ENCODE measurements at places on chromosomes 13 and 19.

DNA sequence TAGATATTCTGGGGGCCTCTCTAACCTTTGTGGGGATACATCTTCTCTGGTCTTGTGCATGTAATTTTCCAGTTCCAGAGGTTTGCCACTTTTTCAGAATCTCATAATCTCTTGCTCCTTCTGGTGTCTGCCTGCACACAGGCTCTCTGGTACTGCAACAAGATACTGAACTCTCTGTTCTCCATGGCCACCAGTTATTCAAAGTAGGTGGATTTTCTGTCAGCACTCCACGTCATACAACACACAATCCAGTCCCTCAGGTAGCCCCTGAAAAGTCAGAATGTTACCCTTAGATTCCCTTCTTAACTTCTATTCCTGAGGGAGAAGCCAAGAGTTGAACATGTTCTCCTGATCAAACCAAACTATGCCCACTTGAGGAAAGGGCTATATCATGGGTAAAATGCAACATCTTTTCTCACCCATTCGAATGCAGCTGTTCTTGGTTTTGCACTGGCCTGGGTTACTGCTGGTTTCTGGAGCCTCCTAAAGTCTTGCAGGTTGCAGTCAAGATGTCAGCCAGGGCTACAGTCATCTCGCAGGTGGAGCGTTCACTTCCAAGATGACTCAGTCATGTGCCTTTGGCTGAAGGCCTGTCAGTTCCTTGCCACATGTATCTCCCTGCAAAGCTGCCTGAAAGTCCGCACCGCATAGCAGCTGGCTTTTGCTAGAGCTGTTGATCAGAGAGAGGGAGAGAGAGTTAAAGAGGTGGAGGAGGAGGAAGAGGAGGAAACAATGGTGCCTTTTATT lies 57.7 kb upstream of the TUBA3C start:
- no peak for DNase-seq

DNA sequence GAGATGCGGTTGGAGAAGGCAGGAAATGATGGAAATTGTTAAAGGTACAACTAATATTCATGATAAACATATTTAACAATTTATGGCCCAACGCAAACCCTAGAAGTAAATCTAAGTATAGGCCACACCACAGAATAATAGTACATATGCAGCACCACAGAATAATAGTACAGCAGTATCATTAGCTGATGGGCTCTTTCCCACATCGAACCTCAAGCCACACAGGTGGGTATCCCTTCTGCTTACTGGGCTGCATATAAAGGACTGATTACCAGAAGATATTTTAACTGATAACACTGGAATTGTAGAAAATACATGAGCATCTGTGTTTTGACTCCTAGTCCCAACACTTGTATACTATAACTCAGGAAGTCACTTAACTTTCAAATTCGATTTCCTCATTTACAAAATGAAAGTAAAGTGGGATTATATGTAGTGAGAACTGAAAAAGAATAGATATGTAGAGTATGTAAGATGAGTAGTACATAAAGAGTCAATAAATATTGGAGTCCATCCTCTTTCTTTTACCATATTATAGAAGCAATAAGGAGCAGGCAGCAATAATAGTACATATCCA lies 91.5 kb downstream of the TSC22D1 start:
- peak; percentile 34 for DNase-seq

GRCh38 chr19:45817725-45818301 lies 2.7 kb upstream of the RSPH6A start:
- DNase-seq: no peak

- no peak for DNase-seq
These were observed 58.3 kb downstream of the IRS2 start for GRCh38 chr13:109728061-109728460.

- DNase-seq: peak; percentile 79
These were observed 64.2 kb upstream of the UQCRFS1 start for GRCh38 chr19:29277102-29277501.

GRCh38 chr13:79403113-79403512 lies 2.9 kb downstream of the RBM26 start:
- no peak for DNase-seq

DNA sequence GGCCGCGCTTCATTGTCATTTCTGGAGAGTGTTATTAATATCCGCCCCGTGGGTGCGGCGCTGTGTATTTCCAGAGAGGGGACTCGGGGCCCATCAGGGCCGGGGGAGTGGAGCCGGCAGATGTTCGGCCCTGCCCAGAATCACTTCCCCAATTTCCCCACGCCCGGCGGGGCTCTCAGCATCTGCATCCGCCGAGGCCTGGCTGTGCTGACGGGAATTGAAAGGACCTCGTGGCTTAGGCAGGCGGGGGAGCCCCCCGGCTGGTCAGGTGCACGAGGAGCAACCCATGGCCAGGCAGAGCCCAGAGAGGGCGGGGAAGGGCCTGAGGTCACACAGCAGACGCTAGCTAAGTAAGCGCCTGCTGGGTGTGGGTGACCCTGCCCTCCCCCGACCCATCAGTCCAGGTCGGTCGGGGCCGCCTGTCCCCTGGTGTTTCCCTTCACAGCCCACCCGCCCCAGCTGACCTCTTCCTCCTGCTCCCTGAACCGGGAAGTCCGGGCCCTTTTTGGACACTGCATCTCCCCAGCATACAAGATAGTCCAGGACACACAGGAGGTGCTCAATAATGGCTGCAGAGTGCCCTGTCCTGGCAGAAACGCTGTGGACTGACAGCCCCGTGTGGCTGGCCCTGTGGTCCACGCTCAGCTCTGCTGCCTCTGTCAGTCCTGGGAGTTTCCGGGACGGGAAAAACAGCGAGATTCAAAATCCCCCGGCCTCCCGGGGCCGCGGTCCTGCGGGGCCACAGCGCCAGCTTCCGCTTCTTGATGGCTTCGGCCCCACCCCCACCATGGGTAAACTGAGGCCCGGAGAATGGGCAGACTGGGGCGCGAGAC lies 22.1 kb downstream of the ARID3A start:
- no peak for DNase-seq

GRCh38 chr19:31349160-31349881 lies at the start of gene TSHZ3:
TSHZ3 (minus strand) TSS chr19:31349436; CDS start chr19:31349219, 217 bp downstream.
- DNase-seq: peak; percentile 31

GRCh38 chr13:45406421-45406820 lies 11.8 kb downstream of the SLC25A30 start:
- no peak for DNase-seq

- no peak for DNase-seq
These were observed 22.6 kb downstream of the THSD1 start for GRCh38 chr13:52383366-52383765.

DNA sequence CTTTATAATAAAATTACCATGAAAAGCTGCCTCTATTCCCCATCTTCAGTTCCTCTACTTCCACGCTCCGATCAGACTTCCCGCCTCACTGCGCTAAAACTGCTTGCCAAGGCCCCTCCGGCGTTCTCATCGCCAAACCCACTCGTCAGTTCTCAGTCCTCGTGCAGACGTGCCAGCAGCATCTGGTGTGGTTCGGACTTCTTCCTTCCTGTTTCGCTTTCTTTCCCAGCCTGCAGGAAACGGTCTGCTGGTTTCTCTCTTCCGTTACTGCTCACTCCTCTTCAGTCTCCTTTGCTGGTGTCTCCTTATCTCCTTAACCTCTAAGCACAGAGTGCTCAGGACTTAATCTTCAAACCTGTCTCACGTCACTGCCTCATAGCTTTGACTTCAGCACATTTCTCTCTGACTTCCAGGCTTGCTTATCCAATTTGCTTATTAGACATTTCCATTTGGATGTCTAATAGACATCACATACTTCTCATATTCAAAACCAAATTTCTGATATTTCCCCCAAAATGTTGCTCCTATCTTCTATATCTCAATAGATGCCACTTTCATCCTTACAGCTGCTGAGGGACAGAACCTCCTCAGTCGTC lies 40.3 kb downstream of the RCBTB2 start:
- peak; percentile 92 for DNase-seq

DNA sequence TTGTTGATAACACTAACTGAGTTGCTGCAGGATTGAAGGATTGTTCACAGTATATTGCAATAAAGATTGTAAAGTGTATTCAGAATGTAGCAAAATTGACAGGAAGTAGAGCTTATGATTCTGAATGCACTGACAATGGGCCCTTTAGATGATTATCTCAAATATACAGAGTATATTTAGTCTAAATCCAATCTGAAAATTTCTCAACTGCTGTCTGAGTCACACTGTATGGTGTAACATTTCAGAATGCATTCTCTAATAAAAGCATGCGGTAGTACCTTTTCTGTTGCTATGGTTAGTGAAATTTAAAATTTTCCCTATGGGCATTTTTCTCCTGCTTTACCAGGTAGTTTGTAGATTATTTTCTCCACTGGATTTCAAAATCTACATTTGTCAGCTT lies 365.2 kb downstream of the PCDH17 start:
- no peak for DNase-seq

DNA sequence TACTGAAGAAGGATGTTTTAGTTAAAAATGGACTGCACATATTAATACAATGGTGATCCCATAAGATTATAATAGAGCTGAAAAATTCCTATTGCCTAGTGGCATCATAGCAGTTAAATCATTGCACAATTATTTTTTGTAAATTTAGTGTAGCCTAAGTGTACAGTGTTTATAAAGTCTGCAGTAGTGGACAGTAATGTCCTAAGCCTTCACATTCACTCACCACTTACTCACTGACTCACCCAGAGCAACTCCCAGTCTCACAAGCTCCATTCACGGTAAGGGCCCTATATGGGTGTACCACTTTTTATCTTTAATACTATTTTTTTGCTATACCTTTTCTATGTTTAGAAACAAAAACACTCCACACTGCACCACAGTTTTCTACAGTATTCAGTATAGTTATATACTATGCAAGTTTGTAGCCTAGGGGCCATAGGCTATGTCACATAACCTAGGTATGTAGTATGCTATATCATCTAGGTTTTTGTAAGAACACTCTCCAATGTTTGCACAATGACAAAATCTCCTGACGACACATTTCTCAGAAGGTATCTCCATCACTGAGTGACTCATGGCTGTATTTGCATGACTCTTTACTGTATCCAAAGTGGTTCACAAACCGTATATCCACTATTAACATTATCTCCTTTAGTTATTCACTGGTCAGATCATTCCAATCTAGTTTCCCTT lies 536.0 kb downstream of the KLF12 start:
- no peak for DNase-seq

DNA sequence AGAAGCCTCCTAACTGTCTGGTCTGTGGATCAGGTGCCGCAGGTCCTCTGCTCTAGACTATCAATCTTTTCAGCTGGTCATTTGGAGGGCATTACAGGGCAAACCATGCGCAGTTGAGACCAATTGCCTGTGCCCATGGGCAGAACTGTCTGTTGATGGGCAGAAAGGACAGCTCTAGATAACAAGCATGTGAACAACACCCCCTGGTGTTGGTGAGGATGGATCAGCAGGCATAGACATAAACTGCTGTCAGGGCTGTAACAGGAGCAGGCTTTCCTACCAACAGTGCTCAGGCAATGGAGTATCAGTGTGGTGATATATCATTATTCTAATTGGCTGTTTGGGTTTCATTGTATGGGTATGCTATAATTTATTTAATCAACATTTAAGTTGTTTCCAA lies 104.7 kb upstream of the KL start:
- DNase-seq: peak; percentile 57

GRCh38 chr13:101627556-101627943 lies 175.1 kb downstream of the ITGBL1 start:
- DNase-seq: no peak

- DNase-seq: no peak
These were observed 41.1 kb upstream of the MAP3K10 start for GRCh38 chr19:40150170-40150569.

DNA sequence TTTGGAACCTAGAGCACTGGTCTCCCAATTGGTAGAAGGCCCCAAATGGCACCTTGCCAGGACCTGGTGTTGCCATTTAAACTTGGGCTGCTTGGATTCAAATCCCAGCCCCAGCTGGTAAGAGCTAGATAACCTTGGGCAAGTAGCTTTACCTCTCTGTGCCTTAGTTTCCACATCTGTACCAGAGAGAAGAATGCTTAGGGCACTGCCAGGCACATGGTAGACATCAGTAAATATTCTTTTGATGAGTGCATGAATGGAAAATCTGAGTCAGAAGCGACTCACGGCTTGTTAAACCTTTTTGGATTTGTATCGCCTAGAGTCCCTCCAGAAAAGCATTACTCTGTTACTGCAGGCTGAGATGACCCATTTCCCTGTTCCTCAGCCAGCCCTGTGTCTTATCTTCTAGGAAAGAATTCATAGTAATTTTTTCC lies 90.9 kb downstream of the SIPA1L3 start:
- no peak for DNase-seq

DNA sequence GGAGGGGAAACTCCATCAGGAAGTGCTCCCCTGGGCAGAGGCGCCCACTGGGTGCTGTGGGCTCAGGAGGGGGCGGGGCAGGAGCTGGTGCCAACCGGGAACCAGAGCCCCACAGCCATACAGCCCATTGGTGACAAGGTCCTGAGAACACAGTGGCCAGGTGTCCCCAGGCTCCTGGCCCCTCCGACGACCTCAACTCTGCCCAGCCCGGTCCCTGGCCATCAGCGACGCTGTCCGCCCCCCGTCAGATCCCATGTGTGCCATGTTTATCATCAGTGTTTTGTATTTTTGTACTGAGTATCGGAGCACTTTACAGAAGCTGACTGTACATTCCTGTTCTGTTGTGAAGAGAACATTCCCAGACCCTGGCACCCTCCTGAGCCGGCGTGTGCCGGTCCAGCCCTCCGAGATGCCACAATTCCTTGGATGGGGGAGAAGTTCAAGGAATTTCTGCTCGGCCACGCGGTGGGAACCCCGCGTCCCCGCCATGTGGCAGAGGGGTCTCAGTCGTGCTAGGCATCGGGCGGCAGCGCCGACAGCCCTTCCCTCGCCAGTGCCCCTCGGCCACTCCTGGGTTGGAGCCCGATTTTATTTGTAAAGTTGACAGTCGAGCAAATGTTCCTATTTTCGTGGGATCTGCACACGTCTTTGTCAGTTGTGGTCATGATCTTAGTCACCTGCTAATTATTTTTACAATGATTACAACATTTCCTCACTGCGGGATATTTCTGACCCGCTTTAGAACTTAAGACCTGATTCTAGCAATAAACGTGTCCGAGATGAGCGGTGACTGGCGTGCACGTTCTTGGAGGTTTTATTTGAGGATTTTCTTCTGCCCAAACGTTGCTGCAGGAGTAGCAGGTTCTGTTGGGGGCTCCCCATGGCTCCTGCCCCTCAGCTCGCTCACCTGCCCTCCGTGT lies 16.9 kb downstream of the PEX11G start:
- no peak for DNase-seq

DNA sequence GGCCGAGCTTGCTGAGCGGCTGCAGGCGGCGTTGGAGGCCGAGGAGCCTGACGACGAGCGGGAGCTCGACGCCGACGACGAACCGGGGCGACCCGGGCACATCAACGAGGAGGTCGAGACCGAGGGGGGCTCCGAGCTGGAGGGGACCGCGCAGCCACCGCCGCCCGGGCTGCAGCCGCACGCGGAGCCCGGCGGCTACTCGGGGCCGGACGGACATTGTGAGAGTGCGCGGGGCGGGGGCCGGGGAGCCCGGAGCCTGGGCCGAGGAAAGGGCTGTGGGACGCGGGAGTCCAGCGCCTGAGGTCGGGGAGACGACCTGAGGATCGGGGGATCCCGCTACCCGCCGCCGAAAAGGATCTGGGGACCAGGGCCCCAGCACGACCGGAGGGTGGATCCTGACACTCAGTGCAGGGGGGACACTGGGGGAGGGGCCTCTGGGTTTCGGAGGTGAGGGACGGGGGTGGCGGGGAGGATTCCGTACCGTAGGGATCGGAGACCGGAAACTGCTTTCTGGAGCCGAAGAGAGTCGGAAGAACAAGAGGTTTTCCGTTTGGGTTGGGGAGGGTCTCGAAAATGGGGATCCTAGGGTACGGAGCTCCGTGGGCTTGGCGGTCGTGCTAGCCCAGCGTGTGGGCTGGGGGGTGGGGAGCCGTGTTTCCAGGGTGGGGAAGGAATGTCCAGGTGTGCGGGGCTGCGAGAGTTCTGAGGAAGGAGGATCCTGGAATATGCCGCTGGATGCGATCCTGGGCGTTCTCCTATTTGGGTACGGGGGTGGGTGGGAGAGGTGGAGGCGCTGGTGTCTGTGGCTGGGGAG lies 616 bp downstream of the HNRNPUL1 start:
- DNase-seq: peak; percentile 38
